Activated naive CD8-positive, alpha-beta T cell treated with anti-CD3 and anti-CD28 coated beads, Interleukin-2, amount 50 U/mL, for 16 hours (primary cell): ENCODE measurements at places on chromosomes 16 and 17.

- no peak for DNase-seq
Measured at GRCh38 chr17:78777881-78778280, 4.2 kb downstream of the CYTH1 start.

DNA sequence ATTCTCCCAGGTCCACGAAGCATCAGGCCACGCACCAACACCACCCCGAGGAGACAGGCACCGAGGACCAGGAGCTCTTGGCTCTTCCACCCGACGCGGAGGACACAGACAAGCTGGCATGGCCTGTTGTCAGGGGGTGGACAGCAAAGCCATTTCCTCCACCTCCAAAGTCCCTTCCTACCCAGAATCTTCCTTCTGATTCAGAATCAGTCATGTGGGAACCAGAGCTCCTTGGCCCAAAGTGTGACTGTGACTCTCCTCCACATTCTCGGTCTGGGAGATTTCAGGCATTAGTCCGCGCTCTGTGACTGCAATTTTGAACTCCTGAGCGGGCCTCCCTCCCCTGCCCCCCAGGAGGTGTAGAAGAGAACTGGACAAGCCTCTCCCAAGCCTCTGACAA, 9.2 kb downstream of the DNAH17 start:
- no peak for DNase-seq

DNA sequence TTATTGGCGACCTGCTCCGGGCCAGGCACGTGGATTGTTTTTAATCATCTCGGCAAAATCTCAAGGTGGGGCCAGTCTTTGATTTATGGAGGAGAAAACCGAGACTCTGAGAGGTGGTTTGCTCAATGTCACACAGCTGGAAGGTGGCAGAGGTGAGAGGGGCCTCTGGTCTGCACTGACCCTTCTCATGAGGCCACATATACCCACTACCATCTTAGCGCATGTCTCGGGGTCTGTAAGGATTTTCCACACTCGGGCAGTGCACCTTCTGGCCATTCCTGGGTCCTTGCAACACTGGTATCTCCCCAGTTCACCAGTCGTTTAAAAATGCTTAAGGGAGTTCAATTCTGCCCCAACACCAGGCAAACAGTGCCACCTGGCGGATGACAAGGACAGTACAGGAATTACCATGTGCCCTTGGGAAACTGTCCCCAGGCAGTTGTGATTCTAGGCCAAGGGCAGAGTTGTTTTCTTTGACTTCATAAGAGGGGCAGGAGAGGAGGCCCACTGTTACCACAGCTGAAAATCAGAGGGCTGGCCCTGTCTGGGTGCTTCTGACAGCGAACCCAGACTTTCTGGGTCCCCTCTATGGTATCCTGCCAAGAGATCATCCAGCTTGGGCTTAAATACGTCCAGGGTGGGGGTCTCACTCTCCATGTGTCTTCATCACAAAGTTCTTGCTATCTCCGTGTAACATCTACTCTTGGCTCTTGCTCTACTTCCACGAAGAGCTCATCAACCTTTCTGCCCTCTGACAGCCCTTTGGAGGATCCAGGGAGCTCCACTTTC, 39.4 kb upstream of the RAI1 start:
- DNase-seq, result peak; percentile 80

DNA sequence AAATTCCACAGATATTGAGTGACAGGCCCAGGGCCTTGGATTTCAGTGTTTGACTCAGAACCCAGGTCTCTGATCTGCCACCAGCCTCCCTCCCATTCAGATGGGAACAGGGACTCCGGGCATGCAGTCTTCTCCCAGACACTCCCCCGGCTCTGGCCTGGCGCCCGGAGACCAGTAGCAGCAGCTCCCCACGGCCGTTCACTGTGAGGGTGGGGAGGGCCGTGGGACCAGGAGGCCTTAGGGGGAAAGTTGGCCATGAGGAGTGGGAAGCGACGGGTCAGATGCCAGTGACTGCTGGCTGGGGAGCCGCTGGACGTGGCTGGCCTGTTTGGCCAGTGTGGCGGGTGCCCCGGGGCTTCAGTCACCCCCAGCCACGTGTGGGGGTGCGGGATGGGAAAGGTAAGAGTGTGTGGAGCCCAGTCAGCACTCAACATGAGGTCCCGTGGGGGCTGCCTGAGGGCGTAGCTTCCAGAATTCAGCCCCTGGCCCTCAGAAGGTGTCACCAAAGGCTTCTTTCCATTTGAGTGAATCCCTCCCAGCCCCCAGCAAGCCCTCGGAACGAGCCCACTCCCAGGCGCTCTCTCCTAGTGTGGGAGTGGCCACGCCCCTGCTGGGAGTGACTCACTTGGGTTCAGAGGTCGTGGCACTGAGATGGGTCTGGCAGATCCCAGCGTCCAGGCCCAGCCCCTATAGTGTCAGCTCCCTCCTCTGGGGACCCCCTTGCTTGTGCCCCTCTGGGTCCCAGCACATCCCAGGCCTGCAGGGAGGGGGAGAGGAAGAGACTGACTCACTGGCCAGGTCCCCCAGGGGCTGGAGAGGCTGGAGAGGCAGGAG, 309.4 kb downstream of the SEC14L1 start:
- no peak for DNase-seq

DNA sequence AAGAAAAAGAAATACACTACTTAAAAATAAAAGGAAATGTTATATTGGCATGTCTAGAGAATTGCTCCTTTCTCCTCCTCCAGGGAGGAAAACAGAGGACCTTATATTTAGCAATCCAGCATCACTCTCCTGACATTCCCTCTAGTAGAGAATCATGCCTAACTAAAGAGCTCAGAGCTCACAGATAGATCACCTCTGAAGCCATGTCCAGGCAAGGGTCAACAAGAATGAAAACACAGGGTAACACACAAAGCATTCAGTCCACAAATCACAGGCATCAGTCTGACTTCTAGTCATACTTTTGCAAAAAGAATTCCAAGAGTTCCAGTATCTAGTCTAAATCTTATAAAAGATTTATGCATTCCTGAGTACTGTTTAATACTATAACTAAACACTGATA, 4.4 kb upstream of the HASPIN start:
- no peak for DNase-seq

- DNase-seq, result no peak
Measured at GRCh38 chr16:23874613-23875294, 39.0 kb downstream of the PRKCB start.
